ENCODE measurements at places on chromosomes 2 and 18.

- no peak for DNase-seq
Observed at GRCh38 chr18:35484034-35484433, 13.7 kb downstream of the INO80C start.

DNA sequence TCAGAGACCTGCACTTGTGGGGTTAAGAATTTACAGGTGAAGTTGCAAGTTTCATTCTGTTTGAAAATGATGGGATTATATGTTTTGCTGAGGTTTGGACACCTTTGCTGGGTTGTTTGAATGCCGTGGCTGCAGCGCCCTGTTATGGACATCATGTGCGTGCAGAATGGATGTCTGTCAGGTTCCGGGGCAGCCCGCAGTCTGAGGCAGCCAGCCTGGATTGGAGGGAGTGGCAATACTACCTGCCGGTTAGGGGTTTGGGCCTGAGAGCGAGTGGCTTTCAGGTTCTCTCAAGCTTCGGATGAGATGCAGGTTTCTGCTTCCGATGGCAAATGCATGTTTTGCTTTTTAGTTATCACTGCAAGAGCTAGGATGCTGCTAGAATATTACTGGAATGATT is 1.1 kb downstream of the CASP8 start:
- DNase-seq = peak; percentile 43

DNA sequence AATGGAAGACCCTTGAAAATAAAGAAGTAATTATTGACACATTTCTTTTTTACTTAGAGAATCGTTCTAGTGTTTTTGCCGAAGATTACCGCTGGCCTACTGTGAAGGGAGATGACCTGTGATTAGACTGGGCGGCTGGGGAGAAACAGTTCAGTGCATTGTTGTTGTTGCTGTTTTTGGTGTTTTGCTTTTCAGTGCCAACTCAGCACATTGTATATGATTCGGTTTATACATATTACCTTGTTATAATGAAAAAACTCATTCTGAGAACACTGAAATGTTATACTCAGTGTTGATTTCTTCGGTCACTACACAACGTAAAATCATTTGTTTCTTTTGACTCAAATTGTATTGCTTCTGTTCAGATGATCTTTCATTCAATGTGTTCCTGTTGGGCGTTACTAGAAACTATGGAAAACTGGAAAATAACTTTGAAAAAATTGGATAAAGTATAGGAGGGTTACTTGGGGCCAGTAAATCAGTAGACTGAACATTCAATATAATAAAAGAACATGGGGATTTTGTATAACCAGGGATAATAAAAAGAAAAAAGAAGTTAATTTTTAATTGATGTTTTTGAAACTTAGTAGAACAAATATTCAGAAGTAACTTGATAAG is 3.3 kb downstream of the PMAIP1 start:
- no peak for DNase-seq

DNA sequence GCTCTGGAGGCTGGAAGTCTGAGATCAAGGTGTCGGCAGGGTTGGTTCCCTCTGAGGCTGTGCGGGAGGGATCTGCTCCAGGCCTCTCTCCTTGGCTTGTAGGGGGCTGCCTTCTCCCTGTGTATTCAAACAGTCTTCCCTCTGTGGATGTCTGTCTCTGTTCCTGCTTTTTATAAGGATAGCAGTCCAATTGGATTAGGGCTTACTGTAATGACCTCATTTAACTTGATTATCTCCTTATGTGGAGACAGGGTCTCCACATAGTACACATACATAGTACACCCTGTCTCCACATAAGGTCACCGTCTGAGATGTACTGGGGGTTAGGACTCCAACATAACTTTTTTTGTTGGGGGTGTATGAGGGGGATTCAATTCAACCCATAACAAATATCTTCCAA is 30.5 kb downstream of the TCF7L1 start:
- no peak for DNase-seq

DNA sequence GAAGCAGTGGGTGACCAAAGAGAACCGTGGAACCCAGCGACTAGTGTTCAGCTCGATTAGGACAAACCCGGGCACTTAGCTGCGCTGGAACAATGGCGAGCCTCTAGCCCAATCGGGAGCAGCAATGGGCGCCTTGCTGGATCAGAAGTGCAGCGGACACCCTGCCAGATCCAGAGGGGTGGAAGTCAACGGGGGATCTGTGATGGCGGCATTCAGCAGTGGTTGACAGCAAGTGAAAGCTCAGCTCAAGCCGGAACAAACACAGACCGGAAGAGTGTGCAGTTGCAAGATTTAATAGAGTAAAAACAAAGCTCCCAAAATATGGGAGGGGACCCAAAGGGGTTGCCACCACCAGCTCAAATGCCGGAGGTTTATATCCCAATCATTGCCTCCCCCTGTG is 478.7 kb upstream of the REG3G start:
- DNase-seq = no peak

DNA sequence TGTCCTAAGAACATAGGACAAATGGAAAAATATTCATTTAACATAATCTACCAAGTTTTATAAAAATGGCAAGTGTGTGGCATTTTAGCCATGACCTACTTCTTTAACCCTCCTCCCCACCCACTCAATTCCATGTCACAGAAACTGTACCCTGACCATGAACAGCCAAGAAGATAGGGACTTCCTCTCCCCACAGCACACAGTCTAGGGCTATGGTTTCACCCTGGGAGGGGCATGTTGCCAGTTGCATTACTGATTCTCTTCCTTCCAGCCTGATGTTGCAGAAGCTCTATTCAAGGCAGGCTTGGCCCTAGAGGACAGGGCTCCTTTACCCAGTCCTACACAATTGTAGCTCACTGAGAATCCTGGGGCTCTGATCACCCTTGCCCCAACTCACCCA is 153.6 kb upstream of the KLF7 start:
- no peak for DNase-seq

DNA sequence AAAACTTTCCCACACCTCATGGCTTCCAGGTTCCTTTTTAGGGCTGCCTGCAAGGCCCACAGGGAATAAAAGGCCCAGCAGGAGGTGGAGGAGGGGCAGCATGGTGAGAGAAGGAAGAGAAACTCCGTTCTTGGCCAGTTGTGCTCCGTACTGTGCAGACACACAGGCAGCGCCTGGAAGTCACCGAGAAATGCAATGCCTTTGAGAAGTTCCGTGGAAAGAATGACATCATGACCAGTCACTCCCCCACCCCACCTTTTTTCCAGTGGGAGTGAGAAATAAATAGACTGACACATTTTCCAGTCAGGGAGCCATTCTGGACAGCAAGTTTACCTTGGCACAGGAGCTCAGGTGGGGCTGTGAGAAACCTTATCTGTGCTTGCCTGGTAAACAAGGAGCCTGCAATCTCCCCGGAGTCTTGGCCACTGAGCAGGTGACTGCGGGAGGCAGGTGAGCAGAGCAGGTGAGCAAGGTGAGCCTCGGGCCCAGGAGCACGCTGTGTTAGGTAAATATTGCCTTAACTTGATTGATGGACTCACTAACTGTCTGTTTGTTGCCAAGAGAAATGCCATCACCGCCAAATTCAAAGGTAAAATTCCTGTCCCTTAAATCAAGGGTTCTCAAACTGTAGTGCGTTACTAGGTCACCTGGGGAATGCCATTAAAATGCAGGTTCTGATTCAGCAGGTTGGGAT is 13.5 kb upstream of the LBH start:
- no peak for DNase-seq

DNA sequence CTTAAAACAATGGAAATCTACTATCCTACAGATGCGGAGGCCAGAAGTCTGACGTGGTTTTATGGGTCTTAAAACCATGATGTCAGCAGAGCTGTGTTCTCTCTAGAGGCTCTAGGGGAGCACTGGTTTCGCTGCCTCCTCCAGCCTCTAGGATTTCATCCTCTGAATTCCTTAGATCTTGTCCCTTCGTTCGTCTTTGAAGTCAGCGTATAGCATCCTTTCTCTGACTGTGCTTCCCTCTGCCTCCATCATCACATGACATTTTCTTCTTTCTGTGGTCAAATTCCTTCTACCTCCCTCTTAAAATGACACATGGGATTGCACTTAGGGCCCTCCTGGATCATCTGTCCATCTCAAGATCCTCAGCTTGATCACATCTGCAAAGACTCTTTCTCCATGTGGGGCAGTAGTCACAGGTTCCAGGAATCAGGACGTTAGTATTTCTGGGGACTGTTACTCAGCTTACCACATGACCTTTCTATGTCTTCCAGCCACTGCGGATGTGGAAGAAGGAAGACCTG is 22.7 kb upstream of the NCK2 start:
- DNase-seq = no peak

- DNase-seq = no peak
Observed at GRCh38 chr2:29113027-29113686, 2.1 kb upstream of the CLIP4 start.

DNA sequence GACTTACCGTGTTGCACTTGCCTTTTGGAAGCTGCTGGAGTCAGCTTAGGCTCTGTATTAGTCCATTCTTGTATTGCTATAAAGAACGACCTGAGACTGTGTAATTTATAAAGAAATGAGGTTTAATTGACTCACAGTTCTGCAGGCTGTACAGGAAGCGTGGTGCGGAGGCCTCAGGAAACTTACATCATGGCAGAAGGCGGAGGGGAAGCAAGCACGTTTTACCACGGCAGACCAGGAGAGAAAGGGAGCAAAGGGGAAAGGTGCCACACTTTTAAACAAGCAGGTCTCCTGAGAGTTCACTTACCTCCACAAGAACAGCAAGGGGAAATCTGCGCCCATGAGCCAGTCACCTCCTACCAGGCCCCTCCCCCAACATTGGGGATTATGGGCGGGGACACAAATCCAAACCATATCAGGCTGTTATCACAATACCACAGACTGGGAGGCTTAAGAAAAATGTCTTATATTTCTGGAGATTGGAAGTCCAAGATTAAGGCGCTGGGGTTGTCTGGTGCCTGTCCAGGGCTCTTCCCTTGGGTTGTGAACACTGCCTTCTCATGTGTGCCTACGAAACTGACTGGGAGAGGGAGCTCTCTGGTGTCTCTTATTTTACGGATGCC is 3.6 kb upstream of the D2HGDH start:
- DNase-seq = no peak

GRCh38 chr18:39796393-39796792 is 2158.6 kb upstream of the PIK3C3 start:
- DNase-seq = no peak

All from NK-92 treated with Interleukin-12 subunit alpha and Interleukin-12 subunit beta, amount 100 ng/mL, for 24 hours (cell line).